Vagina (tissue), 2 donors: ENCODE measurements at places on chromosomes 4 and X. TPM values are rescaled to one million over a fixed set of nuclear protein-coding genes. Genes with fewer than 3 reads are reported as not detected.

DNA sequence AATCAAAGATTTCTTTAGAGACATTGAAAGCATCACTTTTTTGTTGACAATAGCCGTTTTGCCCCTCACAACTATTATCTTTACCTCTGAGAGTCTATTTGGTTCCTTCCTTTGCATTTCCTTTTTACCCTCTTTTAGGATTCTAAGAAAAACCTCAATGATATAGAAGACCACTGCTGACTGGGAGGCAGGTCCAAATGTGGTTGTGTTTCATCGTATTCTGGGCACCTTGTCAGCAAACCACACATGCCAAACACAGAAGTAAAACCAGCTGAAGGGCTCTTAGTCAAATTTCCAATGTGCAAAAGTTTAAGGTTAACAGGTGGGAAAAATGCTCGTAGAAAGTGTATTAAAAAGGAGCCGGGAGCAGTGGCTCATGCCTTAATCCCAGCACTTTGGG lies 5.1 kb upstream of the PRMT9 start:
- H3K27ac ChIP-seq, result no peak overlapping the region
- H3K4me3 ChIP-seq, result no peak overlapping the region
- H3K4me1 ChIP-seq, result no peaks in the 10 kb centered on the region
- H3K36me3 ChIP-seq, result no peaks in the 10 kb centered on the region
- DNase-seq, result no peak

- H3K27me3 ChIP-seq, result no peaks in the 10 kb centered on the region
- no peak for DNase-seq
- H3K4me1 ChIP-seq, result no peaks in the 10 kb centered on the region
- no peaks in the 10 kb centered on the region for H3K36me3 ChIP-seq
- H3K27ac ChIP-seq, result no peak overlapping the region
- no peak overlapping the region for H3K4me3 ChIP-seq
Observed at GRCh38 chr4:92362028-92362427, 58.3 kb downstream of the GRID2 start.

DNA sequence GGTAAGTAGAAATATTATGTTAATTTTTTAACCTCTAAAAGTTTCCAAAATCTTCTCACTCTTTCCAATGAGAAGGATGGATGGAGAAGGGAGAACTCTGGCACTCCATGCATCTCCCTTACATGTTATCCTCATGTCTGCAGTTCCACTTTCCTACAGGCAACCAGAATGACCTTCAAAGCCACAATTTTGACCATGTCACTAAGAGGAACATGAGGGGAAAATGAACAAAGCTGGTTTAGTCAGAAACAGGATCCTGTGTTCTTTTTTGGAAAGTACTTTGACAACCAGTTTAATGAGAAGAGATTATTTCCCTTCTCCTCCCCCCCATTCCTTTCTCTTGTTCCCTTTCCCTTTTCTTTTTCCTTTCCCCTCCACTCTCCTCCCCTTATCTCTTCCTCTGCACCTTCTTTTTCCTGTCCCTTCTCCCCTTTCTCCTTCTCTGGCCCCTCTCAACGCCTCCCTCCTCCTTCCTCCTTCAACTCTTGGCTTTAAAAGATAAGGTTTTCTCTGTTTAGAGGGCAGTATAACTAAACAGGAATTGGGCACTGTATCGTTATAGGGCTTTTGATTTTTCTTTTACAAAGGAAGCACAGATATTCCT lies 42.5 kb downstream of the DTHD1 start:
- no peaks in the 10 kb centered on the region for H3K4me1 ChIP-seq
- H3K4me3 ChIP-seq, result no peak overlapping the region
- no peaks in the 10 kb centered on the region for H3K36me3 ChIP-seq
- no peak for DNase-seq
- no peaks in the 10 kb centered on the region for H3K27me3 ChIP-seq

DNA sequence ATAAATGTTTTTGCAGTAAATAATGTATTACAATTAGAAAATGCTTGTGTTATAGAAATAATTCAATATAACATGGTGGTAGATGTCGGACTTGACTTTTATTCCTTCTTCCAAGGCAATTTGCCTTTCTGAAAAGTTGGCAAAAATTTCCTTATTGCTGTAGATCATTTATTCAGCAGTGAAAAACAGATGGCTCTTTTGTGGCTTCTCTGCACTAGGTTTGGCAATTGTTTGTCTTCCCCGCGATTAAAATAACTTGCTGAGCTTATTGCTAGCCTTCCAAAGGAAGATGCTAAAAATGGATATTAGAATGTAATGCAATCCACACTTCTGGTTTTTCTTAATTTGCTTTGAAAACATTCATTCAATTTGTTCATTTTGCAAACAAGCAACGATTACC lies 1977.9 kb upstream of the ADGRL3 start:
- H3K4me1 ChIP-seq, result no peaks in the 10 kb centered on the region
- no peak overlapping the region for H3K27ac ChIP-seq
- H3K4me3 ChIP-seq, result no peak overlapping the region
- H3K27me3 ChIP-seq, result no peaks in the 10 kb centered on the region
- no peaks in the 10 kb centered on the region for H3K36me3 ChIP-seq

Gene GRPEL1
- total RNA-seq, result 11.0 TPM

- no peaks in the 10 kb centered on the region for H3K4me1 ChIP-seq
- no peak overlapping the region for H3K4me3 ChIP-seq
- H3K36me3 ChIP-seq, result no peaks in the 10 kb centered on the region
- no peak for DNase-seq
- no peaks in the 10 kb centered on the region for H3K27me3 ChIP-seq
Observed at GRCh38 chr4:155608225-155608885, 58.3 kb upstream of the GUCY1A1 start.

DNA sequence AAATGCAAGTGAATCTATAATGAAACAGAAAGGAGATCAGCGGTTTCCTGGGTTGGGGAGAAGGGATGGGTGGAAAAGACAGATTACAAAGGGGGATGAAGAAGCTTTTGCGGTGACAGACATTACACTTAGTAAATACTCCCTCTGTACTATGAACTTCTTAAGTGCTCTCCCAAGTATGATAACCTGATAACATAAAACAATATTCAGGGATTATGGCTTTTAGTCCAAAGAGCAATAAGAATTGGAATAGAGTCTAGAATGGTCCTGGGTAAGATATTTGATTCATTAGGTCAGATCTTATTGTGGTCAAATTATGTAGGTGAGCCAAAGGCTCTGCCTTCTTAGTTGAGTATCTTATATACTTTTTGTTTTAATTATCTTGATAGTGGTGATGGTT lies 9.2 kb downstream of the LRRC66 start:
- no peak overlapping the region for H3K4me3 ChIP-seq
- H3K27ac ChIP-seq, result no peak overlapping the region
- H3K36me3 ChIP-seq, result no peaks in the 10 kb centered on the region

DNA sequence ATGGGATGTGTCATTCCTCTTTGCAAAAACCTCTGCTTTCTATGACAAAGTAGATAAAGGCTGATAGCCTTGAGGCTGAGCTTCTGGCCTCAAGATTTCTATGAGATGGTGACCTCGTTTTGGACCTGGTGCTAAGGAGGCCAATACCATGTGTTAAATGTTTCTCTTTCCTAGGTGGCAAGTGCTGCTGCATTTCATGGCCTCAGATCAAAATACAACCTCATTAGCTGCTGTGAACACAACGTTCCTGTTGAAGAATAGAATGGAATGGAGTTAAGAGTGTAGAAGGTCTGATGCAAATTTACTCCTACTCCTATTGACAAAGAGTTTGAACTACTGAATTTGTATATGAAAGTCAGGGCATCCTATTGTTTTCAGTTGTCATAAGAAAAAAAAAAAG lies 112.0 kb downstream of the C4orf51 start:
- no peak for DNase-seq
- no peaks in the 10 kb centered on the region for H3K4me1 ChIP-seq
- H3K27ac ChIP-seq, result no peak overlapping the region
- no peaks in the 10 kb centered on the region for H3K36me3 ChIP-seq
- no peaks in the 10 kb centered on the region for H3K27me3 ChIP-seq
